ENCODE measurements at places on chromosomes 6 and 20. TPM values are rescaled to one million over a fixed set of nuclear protein-coding genes. Genes with fewer than 3 reads are reported as not detected.
A peak's percentile ranks its signal among the peaks of the same experiment; 100 is the strongest.

The AKAP12 gene
- 0.18 TPM for polyA plus RNA-seq

The MAP7 gene
- polyA plus RNA-seq: 4.4 TPM

GRCh38 chr6:43096451-43097097 is 20.5 kb downstream of the PTK7 start:
- peak; percentile 42 for DNase-seq

GRCh38 chr6:1552296-1552761 is 57.4 kb upstream of the FOXC1 start:
- no peak for DNase-seq

DNA sequence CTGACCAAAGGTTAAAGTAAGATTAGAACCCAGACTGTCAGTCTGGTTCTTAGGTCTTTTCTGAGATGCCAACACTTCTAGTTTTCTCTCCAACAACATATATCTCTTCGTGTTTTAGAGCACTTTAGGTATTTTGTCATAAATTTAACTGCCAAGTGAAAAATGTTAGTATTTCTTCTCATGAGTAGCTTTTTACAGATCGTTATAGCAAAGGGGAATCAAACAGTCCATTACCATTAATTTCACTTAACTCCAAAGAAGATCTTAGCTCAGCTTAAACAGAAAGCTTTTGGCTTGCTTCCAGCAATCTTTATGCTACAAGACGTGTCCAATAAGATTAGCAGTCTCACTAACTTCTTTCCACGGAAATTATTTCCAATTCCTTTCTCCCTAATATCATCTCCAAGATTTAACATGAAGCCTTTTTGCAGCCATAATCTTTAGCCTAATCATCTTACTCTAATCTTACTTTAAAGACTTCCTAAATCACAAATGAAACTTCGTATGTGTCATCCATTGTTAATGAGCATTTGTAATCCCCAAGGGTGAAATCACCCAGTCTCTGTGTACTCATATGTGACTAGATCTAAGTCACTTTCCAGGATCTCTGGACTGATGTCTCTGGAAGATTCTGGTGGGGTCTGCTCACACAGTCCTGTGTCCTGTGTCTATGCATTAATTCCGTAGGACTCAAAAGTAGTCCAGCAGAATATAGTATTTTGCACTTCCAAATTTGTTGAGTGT is 38.7 kb downstream of the MOXD1 start:
- DNase-seq: no peak

GRCh38 chr6:89051676-89052075 is 28.9 kb upstream of the PNRC1 start:
- no peak for DNase-seq

The B3GAT2 gene
- polyA plus RNA-seq: not detected

Measured in K562 (cell line).